Activated T-cell treated with anti-CD3 and anti-CD28 coated beads for 4 hours (primary cell): ENCODE measurements at places on chromosomes 6 and 20.

- no peak for DNase-seq
These were observed 119.5 kb downstream of the SCAF8 start for GRCh38 chr6:154852687-154853086.

- DNase-seq: no peak
These were observed 19.9 kb downstream of the TGM2 start for GRCh38 chr20:38144974-38145728.

DNA sequence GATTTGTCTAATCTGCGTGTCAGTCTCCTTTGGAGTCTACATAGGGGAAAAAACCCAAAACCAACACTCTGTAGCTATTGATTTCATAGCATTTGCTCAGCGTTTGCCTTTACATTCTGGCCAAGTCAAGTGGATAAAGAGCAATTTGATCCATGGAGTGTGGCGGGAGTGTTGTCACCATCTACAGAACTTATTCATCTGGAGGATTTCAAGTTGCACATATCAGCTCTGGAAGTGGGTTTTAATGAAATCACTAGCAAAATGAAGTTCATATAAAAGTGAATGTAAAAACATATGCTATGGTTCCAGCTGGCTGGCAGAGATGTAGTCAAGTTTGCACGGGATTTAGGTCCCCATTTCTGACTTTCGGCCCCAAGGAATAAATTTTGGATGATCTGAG, 219.7 kb upstream of the SUPT3H start:
- no peak for DNase-seq

DNA sequence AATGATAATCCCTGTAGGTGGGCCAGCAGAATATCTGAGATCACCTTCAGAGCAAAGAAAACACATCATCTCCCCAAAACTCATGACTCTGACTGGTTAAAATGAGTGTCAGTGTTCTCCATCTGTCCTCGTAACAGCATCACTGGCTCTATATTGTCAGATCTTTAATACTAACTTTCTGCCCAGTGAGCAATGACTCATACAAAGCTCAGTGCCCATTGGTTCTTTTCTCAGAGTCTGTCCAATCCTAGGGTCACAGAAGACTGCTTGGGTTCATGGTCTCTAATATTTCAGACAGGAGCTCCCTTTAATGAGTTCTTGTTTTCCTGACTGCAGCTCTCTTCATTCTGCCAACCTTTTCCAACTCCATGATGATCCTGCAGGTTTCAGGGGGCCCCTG, 36.4 kb downstream of the HLA-DPB1 start:
- no peak for DNase-seq

GRCh38 chr6:118908441-118908840, 14.5 kb downstream of the ASF1A start:
- no peak for DNase-seq

- no peak for DNase-seq
These were observed 51.8 kb upstream of the MYB start for GRCh38 chr6:135129136-135129856.

- no peak for DNase-seq
These were observed 112.3 kb downstream of the PFDN4 start for GRCh38 chr20:54320148-54320607.

DNA sequence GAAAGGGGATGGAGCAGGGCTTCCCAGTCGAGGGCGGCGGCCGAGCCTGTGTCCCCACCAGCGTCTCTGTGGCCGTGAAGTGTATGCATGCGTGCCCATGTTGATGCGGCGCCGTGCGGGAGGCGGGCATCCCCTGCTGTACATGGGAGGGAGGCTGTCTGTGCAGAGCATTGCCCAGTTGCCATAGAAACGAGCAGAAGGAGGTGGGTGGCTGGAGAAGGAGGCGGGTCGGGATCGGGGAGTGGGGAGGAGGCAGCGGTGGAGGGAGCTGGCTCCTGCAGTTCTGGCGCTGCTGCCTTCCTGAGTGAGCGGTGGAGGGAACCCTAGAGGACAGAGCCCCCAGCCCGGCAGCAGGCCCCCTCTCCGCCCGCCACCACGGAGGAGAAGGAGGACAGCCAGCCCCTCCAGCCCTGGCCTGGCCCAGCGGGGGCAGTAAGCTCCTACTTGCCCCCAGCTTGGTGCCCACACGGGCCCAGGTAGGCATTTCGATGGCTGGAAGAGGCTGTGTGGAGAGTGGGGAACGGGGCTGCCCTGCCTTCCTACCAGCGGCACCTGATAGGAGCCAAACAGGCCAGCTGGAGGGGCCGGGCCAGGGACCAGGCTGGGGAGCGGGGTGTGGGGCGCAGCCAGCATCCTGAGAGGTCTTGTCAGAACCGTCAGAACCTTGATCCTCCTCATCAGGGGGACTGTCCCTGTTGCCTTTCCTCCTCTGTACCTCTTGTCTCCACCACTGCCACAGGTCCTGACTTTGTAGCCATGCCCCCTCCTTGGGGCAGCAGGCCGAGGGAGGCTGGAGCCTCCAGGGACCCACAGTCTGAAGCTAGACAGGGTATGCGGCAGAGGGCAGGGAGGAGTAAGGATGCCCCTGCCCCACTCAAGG, 41.3 kb downstream of the SPDEF start:
- DNase-seq: no peak

DNA sequence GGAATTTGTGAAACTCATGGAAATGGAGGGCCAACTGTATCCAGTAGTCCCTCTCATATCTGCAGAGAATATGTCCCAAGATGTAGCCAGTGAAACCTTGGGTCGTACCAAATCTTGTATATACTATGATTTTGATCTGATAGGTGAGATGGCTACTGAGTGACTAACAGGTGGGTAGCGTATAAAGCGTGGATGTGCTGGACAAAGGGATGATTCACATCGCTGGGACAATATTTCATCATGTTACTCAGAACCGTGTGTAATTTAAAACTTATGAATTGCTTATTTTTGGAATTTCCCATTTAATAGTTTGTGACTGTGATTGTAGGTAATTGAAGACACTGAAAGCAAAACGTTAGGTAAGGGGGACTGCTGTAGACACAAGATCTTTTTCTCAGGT, 144.1 kb downstream of the SMAP1 start:
- DNase-seq: no peak

- no peak for DNase-seq
These were observed 54.8 kb upstream of the AKIRIN2 start for GRCh38 chr6:87756858-87757257.

DNA sequence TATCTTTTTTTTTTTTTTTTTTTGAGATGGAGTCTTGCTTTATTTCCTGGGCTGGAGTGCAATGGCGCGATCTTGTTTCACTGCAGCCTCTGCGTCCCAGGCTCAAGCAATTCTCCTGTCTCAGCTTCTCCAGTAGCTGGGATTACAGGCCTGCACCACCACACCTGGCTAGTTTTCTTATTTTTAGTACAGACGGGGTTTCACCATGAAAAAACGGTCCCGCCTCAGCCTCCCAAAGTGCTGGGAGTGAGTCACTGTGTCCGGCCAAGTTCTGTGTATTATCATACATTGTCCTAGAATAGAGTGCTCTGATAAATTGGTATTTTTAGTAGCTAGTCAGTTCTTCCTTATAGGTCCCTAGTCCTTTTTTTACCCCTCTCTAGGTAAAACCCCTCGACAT, 2.8 kb downstream of the SNRPC start:
- no peak for DNase-seq

DNA sequence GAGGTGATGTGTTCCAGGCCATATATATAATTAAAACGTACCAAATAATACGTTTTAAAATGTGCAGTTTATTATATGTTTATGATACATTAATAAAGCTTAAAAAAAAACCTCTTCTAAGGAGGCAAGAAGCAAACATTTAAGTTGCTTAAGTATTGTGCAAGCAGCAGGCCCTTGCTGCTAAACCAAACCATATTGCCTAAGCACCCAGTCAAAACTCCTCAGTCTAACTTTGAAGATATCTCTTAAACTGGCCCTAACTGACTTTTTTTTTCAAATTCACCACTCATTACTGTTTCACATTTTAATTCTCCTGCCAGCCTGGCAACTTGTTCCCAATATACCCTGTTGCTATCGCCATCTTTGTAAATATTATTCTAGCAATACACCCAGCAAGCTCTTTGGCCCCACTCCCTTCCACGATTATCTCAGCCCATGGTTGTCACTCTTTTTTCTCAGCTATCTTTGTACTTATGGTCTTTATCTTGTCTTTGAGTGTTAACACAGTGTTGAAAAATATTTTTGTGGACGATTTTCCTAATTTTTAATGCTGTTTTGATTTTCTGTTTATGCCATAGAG, 60.9 kb downstream of the C6orf58 start:
- DNase-seq: no peak

GRCh38 chr6:167588920-167589614, 237.6 kb upstream of the AFDN start:
- no peak for DNase-seq

- peak; percentile 38 for DNase-seq
These were observed 417 bp downstream of the NFATC2 start for GRCh38 chr20:51542033-51542570.

GRCh38 chr6:15744818-15745402, 82.1 kb upstream of the DTNBP1 start:
- no peak for DNase-seq

GRCh38 chr6:34819571-34820480, 27.9 kb downstream of the BLTP3A start:
- DNase-seq: no peak

DNA sequence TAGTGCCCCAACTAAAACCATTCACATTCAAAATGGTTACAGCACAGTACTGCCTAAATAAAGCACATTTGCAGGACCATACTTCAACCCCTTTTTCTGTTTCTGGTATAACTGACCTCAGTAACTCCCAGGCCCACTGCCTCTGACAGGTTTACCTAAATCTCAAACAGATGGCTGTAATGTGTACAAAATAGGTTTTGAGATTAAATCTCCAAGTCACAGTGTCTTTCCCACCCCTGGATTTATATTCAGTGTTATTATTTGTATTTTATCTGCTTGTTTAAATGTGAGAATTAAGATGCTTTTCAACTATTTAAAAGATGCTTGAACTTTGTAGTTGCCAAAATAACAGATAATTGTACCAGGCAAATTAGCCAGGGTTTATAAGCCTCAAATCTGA, 4.7 kb upstream of the KIF6 start:
- no peak for DNase-seq

DNA sequence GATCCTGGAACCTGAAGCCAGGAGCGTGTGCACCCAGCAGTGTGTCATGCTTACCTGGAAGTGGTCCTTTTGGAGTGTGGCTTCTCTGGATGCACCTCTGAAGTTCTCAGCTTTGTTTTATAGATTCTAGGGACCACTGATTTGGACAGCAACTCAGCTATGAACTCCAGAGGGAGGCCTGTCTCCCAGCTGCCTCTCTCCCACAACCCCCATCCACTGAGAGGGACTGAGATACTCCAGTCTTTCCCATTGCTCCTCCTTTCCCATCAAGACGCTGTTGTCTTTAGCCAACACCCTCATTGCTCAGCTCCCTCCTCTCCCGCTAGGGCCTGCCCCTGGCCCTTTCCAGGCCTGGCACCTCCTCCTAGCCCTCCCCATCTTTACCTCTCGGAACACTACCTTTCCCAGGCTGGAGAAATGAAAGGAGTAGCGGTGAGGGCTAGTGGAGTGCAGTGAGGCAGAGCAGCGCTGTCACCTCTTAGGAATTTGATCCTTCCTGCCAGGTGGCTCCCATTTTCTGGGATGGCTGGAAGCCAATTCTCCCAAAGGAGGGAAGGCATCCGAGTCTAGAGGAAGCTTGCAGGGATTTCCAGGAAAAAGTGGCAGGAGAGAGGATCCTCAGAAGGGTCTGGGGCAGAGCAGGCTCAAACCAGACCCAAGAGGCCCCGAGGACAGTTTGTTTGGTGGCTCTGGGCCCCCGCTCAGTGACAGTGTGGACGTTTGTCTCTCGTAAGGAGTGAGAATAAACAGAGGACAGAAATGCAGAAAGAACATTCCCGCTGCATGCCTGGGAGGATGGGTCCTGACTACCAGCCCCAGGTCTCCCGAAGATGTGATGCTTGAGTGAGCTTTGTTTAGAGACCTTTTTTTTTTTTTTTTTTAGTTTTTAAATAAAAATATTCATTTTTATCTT, at the start of gene LRRN4:
Gene LRRN4 (minus strand): TSS at position 285 of the 913 bp plus-strand sequence. CDS start 1,261 bp downstream, outside the sequence.
- no peak for DNase-seq

- no peak for DNase-seq
These were observed 54.4 kb downstream of the PERP start for GRCh38 chr6:138052783-138053182.

DNA sequence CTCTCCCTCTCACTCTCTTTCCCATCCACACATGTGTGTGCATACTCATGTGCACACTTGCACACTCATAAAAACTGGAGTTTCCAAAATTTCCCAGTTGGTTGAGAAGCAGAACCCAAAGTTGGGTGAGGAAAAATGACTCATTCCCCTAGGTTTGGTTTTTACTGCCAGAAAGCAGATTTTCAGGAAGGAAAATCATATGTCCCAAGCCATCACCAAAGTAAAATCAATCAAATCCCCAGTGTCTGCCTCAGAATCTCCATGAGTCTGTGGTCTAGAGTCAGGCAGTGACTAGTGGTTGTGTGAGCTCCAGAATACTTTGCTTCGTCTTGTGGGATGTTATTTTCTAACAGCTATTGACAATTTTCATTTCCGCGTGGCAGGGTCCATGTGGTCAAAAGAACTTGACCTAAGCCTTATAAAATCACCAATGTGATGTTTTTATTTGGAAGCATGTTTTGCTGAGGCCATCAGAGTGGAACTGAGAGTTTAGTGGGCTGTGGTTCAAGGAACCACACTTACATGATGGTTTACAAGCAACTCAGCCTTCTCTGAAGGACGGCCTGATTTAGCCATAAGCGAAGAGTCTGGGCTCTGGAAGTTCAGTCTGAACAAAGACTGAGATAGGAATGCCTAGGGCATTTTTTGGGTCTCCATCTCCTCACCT, 81.9 kb upstream of the CCN6 start:
- DNase-seq: no peak

- DNase-seq: no peak
These were observed 447.9 kb upstream of the OPRM1 start for GRCh38 chr6:153591159-153591558.

DNA sequence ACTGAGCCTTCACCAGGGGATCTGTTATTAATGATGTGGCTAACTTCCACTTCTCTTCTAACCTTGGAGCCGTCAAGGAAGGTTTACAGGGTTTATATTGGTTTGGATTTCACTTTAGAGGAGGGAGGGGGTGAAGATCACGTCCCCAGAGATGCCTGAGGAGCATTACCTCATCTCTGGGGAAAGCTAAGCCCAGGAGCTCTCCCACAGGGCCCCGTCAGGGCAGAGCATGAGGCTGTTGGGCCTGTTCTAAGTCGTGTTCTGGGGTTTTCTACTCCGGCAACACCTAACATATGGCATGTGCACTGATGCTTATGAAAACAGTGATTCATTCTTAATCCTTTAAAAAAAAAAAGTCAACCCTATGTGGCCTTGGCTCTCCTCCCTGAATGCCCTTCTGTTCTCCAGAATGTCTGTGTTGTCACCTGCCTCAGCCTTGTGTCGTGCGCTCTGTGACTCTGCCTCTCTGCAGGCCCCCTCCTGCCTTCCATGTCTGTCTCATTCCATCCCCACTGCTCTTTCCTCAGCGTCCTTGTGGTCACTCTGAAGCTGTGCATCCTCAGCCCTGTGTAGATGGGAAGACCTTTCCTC, 97.4 kb upstream of the JARID2 start:
- no peak for DNase-seq

GRCh38 chr20:22004946-22005345, 299.5 kb downstream of the PAX1 start:
- no peak for DNase-seq

GRCh38 chr6:66057034-66057433, 350.0 kb upstream of the EYS start:
- no peak for DNase-seq

- DNase-seq: no peak
These were observed 150.3 kb downstream of the LINC00237 start for GRCh38 chr20:20955892-20956291.
